ENCODE measurements at places on chromosomes 4 and X.

DNA sequence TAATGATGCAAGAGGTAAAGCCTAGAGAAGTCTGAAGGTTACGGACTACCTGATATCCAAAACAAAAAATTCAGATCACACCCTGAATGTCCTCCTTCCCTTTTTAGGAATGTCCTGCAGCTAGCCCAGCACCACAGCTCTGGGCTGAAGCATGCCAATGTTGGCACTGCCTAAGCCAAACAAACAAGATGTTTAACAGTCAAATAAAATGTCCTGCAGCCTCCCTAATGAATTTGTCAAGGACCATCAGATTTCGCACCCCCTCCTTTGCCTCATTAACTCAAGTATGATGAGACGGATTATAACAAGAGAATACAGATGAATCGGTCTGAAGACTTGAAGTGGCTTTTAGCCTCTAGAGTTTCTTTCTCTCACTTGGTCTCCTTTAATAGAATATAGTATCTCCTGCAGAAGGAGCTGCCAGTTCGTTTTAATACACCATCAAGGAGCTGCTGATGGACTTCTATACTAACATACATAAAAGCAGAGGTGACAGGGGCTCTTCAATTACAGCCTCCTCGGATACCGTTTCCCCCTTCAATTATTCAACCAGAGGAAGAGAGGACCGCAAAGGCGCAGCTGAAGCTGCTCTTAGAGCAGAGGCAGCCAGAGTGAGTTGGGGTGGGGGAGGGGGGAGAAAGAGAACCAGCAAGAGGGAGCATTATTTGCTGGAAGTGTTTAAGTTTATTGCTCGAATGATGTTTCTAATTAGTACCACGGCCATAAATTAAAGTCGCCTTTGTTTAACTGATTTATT is 3.0 kb upstream of the MAB21L2 start:
- no peak for DNase-seq

GRCh38 chr4:87911252-87911774 is 64.2 kb upstream of the SPP1 start:
- no peak for DNase-seq

DNA sequence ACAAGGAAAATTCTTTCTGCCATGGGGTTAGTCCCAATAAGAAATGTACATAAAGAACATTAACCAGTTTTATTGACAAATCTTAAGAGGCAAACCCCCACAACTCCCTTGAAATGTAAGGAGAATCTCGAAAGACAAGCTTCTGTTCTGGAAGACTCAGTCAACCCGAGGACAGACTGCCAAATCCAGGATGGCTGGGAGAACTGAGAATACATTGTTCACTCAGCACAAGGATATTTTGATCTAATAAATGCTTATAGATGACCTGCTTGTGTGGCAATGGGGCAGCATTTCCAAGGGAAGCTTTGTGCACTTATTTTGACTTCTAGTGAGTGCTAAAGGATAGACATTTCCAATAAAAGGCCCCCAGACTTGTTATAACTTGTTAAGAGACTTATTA is 280.4 kb downstream of the DHX15 start:
- no peak for DNase-seq

GRCh38 chrX:21529771-21530170 is 128.4 kb downstream of the KLHL34 start:
- DNase-seq = no peak

- DNase-seq = no peak
Observed at GRCh38 chrX:137428221-137428661, 137.7 kb upstream of the ZIC3 start.

GRCh38 chrX:720825-721224 is 90.2 kb downstream of the SHOX start:
- no peak for DNase-seq

DNA sequence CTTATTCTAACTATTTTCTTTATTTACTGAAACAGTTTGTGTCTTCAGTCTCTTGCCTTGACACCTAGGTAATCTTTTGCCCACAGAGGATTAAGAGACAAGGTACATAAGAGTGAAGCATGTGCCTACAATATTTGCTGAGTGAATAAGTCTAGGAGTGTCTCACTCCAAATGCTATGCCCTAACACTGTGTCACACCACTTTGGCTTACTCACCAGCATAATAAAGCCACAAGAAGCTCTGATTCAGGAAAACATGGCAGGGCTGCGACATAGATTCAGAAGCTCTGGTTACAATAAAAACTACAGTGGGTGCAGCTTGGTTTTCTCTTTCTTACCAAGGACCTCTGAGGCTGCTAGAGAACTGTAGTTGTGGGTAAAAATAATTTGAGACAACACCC is 127.1 kb downstream of the RBM46 start:
- DNase-seq = no peak

- DNase-seq = no peak
Observed at GRCh38 chr4:183921335-183921734, 16.2 kb downstream of the STOX2 start.

DNA sequence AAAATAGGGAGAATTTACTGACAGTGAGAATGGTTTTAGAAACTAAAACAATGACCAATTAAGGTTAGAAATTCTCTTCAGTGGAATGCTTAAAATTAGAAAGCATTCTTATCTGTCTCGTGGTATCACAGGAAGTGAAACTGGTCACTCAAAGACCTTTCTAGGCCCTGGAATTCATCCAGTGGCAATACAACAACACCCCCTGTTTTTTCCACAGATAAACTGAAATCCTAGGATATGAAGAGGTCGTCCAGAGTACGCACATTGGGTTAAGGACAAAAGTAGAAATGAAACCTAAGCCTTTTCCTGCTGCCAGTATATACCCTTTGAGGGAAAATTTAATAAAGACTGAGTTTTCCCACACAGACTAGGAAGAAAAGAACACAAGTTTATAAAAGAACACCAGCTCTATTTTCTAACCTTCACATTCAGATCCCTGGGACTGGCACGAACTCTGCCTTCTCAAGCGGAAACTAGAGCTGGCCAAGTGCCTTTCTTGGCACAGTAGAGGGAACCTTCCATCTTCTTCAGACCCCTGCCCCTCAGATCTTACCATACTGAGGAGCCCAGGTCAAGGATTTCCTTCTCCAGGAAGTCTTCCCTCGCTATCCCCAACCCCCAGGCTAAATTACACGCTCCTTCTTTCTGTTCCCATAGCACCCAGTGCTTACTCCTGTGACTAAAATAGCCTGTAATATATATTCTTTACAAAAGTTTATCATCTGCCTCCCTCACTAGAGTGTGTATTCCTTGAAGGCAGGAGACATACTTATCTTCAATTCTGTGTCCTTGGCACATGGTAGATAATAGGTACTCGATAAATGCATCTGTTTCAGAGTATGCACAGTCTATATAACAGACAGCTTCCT is 16.9 kb downstream of the LHFPL1 start:
- DNase-seq = no peak

- DNase-seq = no peak
Observed at GRCh38 chr4:142285222-142285583, 560.9 kb downstream of the INPP4B start.

DNA sequence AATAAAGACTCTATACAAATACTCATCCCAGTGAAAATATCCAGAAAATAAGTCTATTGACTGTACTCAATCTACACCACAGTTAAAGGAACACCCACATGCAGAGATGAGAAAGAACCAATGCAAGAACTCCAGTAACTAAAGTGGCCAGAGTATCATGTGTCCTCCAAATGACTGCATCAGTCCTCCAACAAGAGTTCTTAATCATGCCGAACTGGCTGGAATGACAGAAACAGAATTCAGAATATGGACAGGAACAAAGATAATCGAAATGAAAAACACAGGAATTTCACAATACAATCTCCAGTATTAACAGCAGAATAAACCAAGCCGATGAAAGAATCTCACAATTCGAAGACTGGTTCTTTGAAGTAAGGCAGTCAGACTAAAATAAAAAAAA is 210.3 kb downstream of the TBCK start:
- no peak for DNase-seq

GRCh38 chr4:110156442-110156841 is 42.0 kb downstream of the ELOVL6 start:
- DNase-seq = no peak

- no peak for DNase-seq
Observed at GRCh38 chr4:140926672-140927071, 170.5 kb upstream of the TBC1D9 start.

DNA sequence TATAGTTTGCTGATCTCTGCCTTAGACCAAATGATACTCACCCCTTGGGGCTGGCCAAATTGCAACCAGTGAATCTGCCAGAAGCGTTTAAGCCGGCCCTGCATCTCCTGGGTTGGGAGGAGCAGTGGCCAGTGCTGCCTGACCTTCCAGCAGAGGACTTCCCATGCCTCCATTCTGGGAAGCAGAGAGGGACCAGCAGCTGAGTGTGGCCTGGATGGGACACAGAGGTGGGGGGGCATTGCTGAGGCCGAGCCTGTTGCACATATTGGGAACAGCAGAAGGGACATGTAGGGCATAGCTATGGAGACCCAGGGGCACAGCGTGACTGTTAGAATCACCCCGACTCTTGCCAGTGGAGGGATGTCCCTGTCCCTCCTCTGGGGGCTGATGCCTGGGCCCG is 93.3 kb downstream of the CPZ start:
- no peak for DNase-seq

DNA sequence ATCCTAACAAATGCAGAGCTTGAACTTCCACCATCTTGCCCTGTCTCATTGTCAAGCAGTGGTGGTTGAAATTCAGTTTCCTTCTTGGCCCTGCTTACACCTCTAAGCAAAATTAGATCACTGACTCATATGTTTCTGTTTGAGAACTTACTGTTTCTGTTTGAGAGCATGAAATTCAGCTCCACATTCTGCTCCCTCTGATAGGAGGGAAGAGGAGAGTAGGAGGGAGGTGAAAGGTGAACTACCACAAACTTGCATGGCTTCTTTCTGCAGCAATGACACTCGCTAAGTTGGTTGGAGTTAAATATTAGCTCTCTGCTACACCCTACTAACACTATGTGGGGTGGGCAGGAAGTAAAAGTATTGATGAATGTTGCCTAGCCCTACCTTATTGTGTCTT is 117.8 kb upstream of the EDA2R start:
- DNase-seq = no peak

DNA sequence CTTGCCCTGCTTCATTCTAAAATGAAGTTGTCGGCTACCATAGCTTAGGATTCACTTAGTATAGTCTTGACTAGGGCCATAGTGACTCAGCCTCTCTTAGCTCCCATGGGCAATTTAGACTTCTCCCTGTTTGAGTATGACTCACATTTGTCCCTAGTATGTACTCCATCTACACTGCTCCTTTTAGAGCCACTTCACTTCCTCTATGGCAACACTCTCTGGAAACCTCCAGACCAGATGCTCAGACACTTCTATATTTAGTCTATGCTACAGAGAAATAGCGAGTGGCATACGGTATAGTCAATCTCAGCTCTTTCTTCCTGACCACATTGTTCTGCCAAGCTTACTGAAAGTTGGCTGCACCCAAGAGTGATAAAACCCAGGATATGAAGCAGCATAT is 11.2 kb downstream of the MEPE start:
- DNase-seq = no peak

DNA sequence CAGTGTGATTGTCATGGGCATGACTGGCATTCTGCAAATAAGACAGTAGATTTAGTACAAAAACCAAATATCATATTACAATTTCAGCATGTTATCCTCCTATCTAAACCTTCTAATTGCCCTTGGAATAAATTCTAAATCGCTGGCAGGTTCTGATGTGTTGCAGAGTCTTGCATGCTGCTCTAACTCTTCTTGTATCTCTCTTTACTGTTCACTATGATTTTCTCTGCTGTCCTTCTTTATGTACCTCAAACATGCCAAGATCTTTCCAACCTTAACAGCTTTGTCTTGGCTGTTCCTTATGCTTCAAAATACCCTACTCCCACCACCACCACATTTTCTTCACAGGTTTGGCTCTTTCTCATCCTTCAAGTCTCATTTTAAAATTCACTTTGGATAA is 43.0 kb upstream of the KCNIP4 start:
- no peak for DNase-seq

DNA sequence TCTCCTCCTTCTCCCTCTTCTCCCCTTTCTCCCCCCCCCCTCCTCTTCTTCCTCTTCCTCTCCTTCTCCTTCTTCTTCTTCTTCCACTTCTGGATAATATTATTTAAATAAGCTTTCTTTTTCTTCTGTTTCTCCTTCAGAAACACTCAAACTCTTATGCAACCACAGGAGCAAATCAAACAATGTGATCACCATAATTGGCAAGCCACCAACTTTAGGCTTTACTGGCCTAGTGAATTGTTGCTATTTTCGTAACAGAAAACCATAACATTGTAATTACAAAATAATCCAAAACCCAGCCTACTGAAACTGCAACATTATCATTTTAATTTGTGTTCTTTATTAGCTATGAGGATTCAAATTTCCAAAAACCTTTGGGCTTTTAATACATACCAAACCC is 14.3 kb downstream of the DCAF8L1 start:
- DNase-seq = no peak

DNA sequence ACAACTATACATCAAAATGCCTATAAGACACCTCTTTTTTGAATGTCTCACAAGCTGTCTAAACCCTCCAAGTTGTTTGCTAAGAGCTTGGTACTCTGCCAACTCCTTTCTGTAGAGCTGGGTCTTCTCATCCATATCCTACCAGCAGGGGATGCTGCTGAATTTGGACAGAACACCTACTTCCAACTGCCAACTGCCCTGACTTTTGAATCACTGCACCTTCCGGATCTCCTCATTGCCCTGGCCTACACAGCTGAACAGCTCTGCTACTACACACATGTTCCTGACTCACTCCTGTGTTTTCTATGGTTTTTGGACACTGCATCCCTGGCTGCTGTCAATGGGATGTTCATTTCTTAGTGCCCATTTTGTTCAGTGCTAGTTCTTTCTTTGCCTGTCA is 18.7 kb downstream of the FAM184B start:
- DNase-seq = no peak

DNA sequence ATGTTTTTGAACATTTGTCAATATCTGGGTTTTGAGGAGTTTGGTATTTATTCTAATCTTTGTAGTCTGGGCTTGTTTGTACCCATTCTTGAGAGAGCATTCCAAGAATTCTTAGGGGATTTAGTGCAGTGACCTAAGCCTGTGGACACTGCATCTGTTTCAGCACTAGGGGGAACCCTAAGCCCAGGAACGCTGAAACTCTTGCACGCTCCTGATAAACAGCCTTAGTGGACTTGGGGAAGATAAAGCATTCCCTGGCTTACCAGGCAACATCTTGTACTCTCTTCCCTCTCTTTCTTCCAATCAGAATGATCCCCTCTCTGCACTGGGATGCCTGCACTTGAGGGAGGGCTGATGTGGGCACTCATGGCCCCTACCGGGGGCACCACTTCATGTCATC is 654.9 kb upstream of the HTR2C start:
- no peak for DNase-seq
